ENCODE measurements at places on chromosomes 3 and 15. TPM values are rescaled to one million over a fixed set of nuclear protein-coding genes. Genes with fewer than 3 reads are reported as not detected.

Gene BOC
- total RNA-seq: 33.8 TPM

Gene SNURF
- 95.5 TPM for total RNA-seq

Gene FGF7
- 0.94 TPM for total RNA-seq

Gene CCDC33
- total RNA-seq: 0.31 TPM

Gene MAGI1
- total RNA-seq: 103 TPM

Gene SLC12A8
- 6.9 TPM for total RNA-seq

Gene FRG2C
- not detected for total RNA-seq

Gene CIDEC
- not detected for total RNA-seq

Gene TMEM87A
- total RNA-seq: 76.1 TPM

Gene CYP1A2
- total RNA-seq: not detected

Gene UCN2
- not detected for total RNA-seq

Gene CIB1
- 4.7 TPM for total RNA-seq

Gene NRROS
- total RNA-seq: 1.6 TPM

Gene TP63
- 0.63 TPM for total RNA-seq

Gene CCDC13
- total RNA-seq: 2.8 TPM

Gene CELF6
- 15.7 TPM for total RNA-seq

Gene GABRA5
- total RNA-seq: 54.5 TPM

Gene PLCB2
- 6.9 TPM for total RNA-seq

Gene AMOTL2
- 73.2 TPM for total RNA-seq

Gene EXD1
- total RNA-seq: 0.63 TPM

Gene CHRM5
- total RNA-seq: 0.63 TPM

Gene TM4SF18
- total RNA-seq: 3.8 TPM

Gene NPAP1
- 0.94 TPM for total RNA-seq

Gene MESP1
- 2.2 TPM for total RNA-seq

Gene ACSBG1
- 4.1 TPM for total RNA-seq

Gene CACNA2D3
- total RNA-seq: 16.6 TPM

Gene PARP14
- 8.8 TPM for total RNA-seq

Gene CIB2
- total RNA-seq: 18.8 TPM

Gene GPR156
- 9.1 TPM for total RNA-seq

Gene ZNF80
- total RNA-seq: not detected

Gene SAMMSON
- not detected for total RNA-seq

Gene SLC28A2
- not detected for total RNA-seq

Gene FBXL22
- total RNA-seq: 0.31 TPM

Gene RASGRP1
- 31.0 TPM for total RNA-seq

Gene RARB
- total RNA-seq: 7.8 TPM

Gene SLC27A2
- total RNA-seq: 1.3 TPM

Gene GADL1
- 2.8 TPM for total RNA-seq

Gene CORO2B
- total RNA-seq: 52.9 TPM

Gene FOXB1
- total RNA-seq: not detected

Gene SCAANT1
- total RNA-seq: not detected

Gene AHSG
- total RNA-seq: 0.63 TPM

Gene CEP19
- 5.6 TPM for total RNA-seq

Gene TCTA
- total RNA-seq: 14.7 TPM

Gene FSIP1
- 13.8 TPM for total RNA-seq

Gene PP2D1
- not detected for total RNA-seq

Gene EEF1AKMT4
- total RNA-seq: 0.63 TPM

Gene PEX5L
- 45.4 TPM for total RNA-seq

Gene CCR8
- total RNA-seq: not detected

Gene NR2E3
- not detected for total RNA-seq

Gene MCF2L2
- total RNA-seq: 57.3 TPM

Gene CAPN3
- 1.9 TPM for total RNA-seq

Gene CKMT1B
- 11.9 TPM for total RNA-seq

Gene SFMBT1
- 31.9 TPM for total RNA-seq

Gene PIK3R4
- 36.0 TPM for total RNA-seq

Gene PAQR5
- total RNA-seq: 0.31 TPM

Gene IGSF11
- 19.4 TPM for total RNA-seq

Gene SLCO3A1
- total RNA-seq: 17.8 TPM

Gene OR5K2
- not detected for total RNA-seq

Gene COPB2
- 108 TPM for total RNA-seq
